Epithelial cell of esophagus (primary cell): ENCODE measurements at places on chromosomes 11 and 22.

DNA sequence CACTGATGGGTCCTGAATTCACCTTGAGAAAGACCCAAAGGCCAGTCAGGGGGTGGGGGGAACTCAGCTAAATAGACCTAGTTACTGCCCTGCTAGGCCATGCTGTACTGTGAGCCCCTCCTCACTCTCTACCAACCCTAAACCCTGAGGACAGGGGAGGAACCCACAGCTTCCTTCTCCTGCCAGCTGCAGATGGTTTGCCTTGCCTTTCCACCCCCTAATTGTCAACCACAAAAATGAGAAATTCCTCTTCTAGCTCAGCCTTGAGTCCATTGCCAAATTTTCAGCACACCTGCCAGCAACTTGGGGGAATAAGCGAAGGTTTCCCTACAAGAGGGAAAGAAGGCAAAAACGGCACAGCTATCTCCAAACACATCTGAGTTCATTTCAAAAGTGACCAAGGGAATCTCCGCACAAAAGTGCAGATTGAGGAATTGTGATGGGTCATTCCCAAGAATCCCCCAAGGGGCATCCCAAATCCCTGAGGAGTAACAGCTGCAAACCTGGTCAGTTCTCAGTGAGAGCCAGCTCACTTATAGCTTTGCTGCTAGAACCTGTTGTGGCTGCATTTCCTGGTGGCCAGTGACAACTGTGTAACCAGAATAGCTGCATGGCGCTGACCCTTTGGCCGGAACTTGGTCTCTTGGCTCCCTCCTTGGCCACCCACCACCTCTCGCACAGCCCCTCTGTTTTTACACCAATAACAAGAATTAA lies 2.4 kb upstream of the TTC36 start:
- DNase-seq = no peak

- no peak for DNase-seq
These were observed 2.7 kb downstream of the NLRP6 start for GRCh38 chr11:280706-281485.

- DNase-seq = no peak
These were observed 21.7 kb upstream of the ARFGAP3 start for GRCh38 chr22:42878561-42879305.

GRCh38 chr11:3126207-3126865 lies 38.8 kb downstream of the OSBPL5 start:
- DNase-seq = peak; percentile 42

DNA sequence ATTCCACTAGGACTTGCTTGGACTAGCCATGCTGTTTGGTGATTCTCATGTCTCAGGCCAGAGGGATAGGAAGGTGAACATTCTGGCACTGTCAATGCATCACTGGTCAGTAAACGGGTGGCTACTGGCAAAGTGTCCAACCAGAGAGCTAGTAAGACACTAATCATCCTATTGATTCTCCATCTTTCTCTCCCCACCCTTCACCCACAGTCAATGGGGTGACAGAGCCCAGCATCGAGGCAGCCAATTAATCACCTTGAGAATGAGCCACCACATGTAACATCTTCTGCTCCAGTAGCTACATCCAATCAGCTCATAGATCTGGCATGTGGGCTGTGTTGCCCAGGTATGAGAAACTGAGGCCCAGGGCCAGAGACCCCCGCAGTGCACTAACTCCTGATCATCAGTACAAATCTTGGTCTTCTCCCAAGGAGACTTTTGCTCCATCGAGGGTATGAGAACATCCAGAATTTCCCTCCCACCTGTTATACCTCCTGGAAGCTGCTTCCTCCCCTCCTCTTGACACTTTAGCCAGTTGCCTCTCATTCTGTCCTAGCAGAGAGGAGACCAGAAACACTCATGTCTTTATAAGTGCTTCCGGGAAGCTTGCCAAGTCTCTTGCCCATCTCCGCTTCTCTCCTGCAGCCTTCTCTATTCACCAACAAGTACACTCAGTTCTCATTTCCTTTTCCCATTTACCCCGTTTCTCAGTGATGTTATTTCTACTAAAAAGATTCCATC lies 17.0 kb downstream of the HTR3A start:
- DNase-seq = no peak

DNA sequence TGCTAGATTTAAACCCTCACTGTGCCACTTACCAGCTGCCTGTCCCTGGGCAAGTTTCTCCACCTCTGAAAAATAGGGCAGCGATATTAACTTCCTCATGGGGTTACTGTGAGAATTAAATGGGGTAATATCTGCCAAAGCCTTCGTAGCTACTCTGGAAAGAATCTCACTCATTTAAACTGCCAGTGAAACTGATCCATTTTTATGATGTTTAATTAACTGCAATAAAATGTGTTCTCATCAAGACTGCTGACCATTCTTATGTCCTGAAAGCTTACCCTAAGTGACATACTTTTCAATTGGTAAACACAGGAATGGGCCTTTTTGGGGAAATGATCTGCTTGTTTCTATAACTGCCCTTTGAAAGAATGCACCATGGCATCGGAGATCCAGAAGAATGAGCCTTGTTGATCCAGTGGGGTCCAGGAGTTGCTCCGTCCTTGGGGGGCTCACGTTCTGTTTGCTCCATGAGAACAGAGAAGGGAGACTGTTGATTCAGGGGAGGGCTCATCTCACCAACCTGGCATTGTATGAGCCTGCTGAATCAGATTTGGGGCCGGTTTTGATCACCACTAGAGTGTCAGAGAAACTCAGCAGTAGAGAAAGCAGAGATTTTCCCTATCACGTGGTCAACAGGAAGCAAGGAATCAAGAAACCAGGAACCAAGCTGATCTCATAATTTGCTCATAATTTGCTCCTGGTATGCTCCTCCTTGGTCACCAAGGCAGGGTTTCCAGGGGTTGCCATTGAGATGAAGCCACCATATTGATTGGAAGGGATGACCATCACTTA lies 7.0 kb upstream of the CCDC86 start:
- DNase-seq = peak; percentile 43

DNA sequence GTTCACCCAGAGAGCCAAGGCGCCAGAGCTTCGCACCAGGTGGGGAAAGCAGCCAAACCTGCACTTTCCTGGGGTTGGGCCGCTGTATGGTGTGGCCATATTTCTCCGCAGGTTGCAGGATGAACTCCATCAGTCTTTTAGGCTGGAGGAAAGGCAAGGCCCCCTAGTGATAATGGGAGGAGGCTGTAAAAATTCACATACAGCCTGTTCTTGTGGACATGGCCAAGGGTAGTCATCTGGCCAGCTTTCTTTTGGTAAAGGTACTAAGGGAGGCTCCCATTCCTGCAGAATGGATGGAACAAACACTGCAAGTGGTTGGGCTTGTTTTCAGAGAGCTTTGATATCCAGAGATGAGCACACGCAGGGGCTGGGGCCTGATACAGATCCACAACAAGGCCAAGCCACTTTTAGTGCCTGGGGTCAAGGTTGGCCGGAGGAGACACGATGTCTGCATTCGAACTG lies 29.6 kb downstream of the C22orf31 start:
- DNase-seq = no peak

DNA sequence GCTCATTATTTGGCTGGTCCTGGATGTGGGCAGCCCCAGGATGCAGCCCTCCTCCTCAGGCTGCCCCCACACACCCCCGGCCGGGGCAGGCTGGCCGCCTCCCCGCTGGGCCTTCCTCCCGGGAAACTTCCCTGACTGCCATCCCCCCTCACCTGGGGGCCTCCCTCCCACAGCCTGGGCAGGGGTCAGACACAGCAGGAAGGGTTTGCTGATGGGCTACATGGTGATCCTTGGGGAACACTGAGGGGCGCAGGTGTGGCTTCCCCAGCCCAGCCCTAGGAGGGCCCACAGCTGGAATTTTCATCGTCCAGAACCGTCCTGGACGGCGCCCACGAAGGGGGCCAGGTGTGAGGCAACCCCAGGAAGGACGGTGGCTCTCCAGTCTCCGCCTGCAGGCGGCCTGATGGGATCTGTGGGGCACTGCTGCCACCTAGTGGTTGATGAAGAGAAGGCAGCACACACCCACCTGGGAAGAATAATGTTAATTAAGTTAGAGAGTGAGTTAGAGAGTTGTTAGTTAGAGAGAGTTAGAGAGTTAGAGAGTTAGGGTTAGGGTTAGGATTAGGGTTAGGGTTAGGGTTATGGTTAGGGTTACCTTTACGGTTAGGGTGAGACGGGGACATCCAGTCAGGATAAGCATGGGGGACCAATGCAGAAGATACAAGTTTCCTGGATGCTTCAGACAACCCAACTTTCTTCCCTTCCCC lies 75.9 kb upstream of the PRR5 start:
- DNase-seq = peak; percentile 62

- DNase-seq = no peak
These were observed 4.9 kb upstream of the MAFF start for GRCh38 chr22:38196791-38197419.

- no peak for DNase-seq
These were observed 12.5 kb downstream of the OSBPL5 start for GRCh38 chr11:3152471-3153110.
